Activated effector memory CD4-positive, alpha-beta T cell treated with Interleukin-2 at 50 U/mL for 16 hours (primary cell): ENCODE measurements at places on chromosomes 11 and 22.

DNA sequence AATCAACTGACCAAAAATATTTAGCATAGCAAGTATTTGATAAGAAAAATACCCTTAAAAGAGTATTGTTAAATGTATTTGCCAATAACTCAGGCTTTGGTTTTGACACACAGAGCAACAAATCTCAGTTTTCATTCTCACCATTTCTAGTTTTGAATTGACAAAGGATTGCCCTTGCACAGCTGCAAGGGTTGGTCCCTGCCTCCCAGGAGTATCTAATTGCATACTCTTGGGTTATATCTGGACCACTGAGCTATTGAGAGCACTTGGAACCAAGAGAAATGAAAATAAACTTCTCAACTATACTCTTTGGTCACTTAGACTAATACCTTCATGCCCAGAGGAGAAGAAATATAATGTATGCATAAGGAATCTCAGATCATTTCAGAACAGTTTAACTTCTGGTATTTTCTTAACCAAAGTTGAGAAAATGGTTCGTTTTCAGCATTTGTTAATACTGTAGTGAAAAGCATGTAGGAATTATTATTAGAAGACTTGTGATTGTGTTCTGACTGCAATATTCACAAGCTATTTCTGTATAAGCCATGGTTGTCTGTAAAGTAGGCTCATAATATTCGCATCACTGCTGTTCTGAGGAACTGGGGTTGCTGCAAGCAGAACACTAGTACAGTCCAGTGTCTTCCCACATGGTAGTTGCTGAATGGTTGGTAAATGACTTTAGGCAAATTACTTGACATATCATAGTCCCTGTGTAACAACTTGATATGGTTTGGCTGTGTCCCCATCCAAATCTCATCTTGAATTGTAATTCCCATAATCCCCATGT, 7.9 kb downstream of the C2CD3 start:
- DNase-seq = no peak

DNA sequence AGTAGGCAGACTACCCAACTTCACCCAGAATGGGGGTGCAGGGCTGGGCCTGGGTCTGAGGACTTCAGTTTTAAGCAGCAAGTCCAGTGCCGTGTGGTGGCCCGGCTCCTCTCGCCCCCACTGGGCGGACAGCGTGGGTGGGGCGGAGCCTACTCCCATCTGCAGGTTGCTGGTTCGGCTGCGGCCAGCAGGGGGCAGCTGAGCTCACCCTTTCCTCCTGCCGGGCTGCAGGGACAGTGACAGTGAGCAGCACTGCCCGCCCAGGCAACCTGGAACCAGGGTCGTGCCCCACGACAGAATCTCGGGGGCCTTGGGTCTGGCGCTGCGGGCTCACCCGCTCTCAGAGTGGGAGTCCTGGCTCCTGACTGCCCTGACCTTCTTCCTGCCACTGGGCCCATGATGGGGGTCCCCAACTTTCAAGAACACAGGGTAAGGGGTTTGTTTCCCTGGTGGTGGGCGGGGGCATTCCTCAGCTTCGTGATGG, 6.2 kb upstream of the NEAT1 start:
- DNase-seq = peak; percentile 86

DNA sequence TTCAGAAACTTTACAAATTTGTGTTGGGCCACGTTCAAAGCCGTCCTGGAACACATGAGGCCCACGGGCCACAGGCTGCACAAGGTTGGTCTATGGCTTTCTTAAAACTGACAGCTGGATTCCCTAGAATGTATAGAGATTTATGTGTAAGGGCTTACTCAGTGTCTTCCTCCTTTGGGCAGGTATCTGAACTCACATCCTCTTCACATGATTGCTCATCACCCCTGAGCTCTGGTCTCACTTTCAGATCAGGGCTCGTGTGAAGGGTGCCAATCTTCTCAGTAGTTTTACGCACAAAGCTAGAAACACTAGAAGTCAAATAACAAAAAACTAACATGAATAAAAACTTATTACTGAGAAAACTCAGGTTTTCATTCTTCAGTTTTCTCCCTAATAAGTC, 27.1 kb downstream of the HPS5 start:
- no peak for DNase-seq

DNA sequence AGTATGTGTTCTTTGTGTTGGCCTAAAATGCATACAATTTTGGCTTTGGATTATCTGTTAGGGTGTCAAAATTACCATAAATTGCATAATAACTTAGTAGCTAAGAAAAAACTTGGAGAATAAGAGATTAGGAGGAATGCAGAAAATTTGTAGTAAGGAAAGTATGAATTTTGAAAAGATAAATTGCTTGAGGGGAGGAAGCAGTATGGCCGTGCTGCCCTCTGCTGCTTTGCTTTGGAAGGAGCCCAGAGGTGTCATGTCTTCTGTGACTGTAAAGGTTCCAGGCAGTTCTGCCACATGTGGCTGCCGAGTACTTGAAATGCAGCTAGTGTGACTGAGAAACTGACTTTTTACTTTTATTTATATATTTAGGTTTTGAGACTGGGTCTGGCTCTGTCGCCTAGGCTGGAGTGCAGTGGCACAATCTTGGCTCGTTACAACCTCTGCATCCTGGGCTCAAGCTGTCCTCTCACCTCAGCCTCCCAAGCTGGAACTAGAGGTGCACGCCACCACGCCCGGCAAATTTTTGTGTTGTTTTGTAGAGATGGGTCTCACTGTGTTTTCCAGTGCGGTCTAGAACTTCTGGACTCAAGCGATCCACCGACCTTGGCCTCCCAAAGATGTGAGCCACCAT, 1.8 kb downstream of the ADSL start:
- DNase-seq = peak; percentile 57

- no peak for DNase-seq
These were observed 8.4 kb downstream of the BEST1 start for GRCh38 chr11:61958590-61958989.

DNA sequence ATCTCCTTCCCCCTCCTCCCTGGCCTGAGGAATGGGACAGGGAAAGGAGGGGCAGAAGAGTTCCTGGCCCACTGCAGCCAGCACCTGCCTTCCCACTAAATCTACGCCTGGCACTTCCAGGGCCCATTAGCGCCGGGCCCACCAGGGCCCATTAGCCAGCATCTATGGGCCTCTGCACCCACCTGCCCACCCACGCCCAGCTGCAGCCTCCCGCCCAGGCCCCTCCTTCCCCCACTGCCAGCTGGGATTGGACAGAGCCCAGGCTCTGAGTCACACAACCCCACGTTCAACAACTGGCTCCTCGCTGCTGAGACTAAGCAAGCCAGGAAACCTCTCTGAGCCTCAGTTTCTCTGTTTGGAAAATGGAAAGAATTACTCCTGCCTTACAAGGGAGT, 48.7 kb downstream of the CYTH4 start:
- no peak for DNase-seq

GRCh38 chr11:84819128-84819527, 808.0 kb downstream of the DLG2 start:
- DNase-seq = no peak

DNA sequence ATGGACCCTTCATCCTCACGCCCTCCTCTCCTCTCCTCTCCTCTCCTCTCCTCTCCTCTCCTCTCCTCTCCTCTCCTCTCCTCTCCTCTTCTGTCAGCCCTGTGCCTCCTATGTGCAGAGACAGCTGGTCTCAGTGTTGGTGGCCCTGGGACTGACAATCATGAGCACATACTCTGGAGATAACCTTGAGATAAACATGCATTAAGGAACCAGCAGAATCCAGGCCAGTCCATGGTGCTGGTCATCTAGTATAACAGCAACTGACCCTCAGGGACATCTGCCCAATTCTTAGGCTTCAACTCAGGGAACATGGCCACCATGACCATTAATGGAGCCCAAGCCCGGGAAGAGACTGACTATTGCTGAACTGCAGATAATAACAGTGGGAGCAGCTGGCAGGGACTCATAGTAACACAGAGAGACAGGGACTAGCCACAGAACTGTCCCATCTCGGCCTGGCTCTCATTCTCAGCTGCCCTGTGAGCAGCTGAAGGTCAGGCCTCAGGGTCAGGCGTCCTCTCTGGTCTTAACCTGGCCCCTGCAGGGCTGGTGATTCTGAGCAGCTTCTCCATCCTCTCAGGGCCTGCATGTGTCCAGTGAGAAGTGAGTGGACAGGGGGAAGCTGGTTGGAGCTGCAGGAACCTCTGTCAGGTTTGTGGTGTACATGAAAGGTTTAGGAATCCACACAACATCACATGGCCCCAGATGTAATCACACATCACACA, 45.4 kb downstream of the GGTLC2 start:
- DNase-seq = no peak

GRCh38 chr11:115224551-115224950, 279.7 kb downstream of the CADM1 start:
- no peak for DNase-seq

GRCh38 chr22:23695571-23696325, 4.9 kb downstream of the RGL4 start:
- DNase-seq = no peak

- DNase-seq = no peak
These were observed 21.1 kb downstream of the MPPED2 start for GRCh38 chr11:30565027-30565426.

DNA sequence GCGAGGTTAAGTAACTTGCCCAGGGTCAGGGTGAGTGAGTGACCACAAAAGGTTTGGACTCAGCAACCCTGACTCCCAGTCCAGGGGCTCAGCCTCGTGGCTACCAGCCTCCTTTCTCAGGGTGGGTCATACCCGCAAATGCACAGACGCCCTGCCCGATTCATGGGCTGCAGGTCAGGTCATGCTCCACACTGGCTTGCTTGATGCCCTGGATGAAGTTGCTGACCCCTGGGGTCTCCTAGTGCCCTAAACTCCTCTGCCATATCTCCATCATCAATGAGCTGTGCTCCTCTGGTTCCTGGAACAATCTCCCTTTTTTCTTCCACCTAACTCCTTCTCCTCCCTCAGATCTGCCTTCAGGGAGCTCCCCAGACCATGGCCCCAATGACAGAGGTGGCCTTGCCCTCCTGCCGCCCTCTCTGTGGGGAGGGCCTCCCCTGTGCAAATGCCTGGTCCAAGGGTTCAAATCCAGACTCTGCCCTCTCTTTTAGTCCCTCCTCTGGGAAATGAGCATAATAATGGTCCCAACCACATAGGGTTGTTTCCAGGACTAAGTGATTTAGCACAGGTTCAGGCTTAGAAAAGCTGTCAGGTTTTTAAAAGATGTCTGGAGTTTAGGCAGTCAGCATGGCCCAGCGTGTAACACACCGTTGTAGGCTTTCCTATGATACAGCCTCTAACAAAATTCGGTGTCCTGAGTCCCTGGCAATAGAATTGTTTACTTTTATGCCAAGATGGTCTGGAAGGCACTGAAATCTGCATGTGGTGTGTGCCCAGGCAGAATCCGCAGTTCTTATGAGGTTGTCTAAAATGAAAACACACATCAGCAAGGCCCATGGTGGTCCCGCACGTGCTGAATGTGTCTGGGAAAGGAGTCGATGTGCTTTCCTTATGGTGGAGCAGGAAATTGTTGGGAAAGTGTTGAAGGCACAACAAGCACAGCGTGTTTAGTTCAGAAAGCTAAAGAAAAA, 63.6 kb downstream of the CD82 start:
- no peak for DNase-seq

GRCh38 chr22:22705328-22706100, 61.1 kb downstream of the GGTLC2 start:
- no peak for DNase-seq

- DNase-seq = no peak
These were observed 123.8 kb upstream of the SORL1-AS1 start for GRCh38 chr11:121576531-121576930.

DNA sequence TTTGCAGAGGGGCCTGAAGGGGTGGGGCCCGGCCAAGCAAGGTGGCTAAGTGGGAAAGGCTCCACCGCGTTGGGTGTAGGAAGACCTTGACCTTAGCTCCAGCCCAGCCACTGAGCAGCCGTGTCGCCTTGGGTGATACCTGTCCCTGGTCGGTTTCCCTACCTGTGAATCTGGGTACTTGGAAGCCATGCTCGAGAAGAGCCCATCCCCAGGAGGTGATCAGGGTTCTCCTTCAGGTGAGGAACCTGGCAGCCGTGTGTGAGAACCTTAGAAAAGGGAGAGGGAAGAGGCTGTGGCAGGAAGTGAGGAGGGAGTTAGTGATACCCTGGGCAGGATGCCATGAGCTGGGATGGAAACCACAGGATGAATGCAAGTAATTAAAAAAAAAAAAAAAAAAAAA, 21.6 kb downstream of the PPARA start:
- no peak for DNase-seq

- DNase-seq = no peak
These were observed 303.6 kb downstream of the KIRREL3 start for GRCh38 chr11:126696982-126697381.

DNA sequence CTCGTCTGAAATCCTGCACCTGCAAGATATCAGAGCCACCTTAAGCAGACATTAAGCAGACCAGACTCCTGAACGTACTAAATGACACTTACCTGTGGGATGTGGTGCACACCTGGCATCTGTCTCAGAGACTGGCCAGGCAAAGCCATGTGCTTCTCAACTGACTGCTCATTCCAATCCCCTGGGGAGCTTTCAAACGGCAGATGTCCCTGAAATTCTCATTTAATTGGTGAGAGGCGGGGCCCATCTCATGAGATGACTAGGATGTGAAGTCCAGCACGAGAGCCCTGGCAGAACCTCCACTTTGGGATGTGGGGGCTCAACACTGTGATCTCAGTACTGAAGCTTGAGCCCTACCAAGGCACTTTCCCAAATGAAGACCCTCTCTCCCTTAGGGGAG, 84.9 kb upstream of the HMGXB4 start:
- no peak for DNase-seq

DNA sequence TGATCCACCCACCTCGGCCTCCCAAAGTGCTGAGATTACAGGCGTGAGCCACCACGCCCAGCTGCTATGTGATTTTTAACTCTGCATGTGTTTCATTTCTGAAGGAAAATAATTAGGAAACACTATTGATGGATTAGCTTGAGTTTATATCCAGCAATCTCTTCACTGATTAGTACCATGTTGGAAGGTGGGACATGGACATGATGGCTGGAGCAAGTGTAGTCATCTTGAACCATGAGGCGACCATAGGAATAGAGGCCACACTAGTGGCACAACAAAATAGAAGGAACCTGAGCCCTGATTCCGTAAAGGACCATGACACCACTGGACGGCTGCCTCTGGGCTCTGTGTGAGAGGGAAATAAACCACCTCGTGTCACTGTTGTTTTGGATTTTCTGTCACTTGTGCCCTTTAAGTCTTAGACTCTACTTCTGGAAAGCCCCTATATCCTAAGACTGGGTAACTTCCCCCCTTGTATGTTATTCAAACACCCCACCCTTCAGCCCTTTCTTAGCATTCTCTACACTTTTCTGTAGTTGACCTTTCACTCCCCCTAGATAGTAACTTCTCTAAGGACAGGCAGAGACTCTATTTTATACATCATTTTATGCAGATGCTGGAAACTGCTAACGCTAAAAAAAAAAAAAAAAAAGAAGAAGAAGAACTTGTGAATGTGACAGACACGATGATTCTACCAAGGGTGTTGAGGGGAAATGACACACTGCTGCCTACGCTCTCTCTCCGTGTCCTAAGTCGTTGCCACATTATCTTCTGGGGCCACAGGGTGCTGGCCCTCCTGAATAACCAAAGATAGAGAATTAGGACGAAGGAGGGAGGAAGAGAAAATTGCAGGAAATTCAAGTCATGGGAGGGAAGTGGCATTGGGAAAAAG, 2.7 kb upstream of the VPS37C start:
- DNase-seq = no peak
